ENCODE measurements at places on chromosomes 3 and 15. TPM values are rescaled to one million over a fixed set of nuclear protein-coding genes. Genes with fewer than 3 reads are reported as not detected.

The SYNM gene
- 71.3 TPM for total RNA-seq

The ISLR gene
- not detected for total RNA-seq

GRCh38 chr3:36542186-36542585 is 161.9 kb downstream of the STAC start:
- no peak for DNase-seq

DNA sequence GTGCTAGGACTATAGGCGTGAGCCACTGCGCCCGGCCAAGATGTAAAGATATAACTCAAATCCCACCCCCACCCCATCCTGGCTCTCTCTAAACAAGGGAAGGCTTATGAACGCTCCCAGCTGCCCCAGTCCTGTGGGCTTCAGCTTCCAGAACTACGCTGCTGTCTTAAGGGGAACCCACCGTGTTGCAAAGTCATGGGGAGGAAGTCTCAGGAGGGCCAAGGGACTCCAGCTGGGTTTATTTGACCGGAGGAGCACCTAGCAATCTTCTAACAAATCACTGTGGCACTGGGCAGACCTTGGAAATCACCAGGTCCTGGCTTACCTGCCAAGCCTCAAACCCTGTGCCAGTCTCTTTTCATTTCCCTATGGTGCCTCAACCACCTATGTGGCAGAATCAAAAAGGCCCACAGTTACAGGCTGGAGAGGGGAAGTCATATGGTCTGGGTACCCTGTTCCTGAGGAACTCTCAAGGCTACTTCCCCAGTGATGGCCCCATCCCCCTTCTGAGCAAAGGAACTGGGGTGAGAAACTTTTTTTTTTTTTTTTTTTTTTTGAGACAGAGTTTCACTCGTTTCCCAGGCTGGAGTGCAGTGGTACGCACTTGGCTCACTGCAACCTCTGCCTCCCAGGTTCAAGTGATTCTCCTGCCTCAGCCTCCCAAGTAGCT is 83.4 kb downstream of the RBPMS2 start:
- no peak for DNase-seq

GRCh38 chr3:132071043-132071442 is 36.2 kb upstream of the CPNE4 start:
- DNase-seq: no peak

- DNase-seq: no peak
Measured at GRCh38 chr15:100934166-100934565, 15.0 kb downstream of the LRRK1 start.

GRCh38 chr15:36755341-36756000 is 176.0 kb downstream of the CDIN1 start:
- no peak for DNase-seq

Data from SJSA1 (cell line).